ENCODE measurements at places on chromosomes 5 and 9.

DNA sequence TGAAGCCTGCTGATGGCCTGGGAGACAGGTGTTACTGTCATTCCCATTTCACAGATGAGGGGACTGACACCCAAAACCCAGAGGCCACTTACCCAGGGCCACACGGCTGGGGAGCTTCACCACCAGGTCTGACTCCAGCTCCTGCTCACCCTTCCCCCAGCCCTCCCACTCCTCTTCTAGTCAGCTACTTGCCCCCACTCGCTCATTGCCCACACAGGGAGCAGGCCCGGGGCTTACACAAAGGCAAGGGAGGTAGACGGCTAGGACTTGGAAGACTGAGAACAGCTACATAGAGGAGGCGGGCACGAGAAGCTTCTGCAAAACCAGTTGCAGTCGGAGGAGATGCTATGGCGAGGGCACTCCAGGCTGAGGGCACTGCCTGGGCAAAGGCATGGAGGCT is 21.3 kb downstream of the LMX1B start:
- no peak for DNase-seq

DNA sequence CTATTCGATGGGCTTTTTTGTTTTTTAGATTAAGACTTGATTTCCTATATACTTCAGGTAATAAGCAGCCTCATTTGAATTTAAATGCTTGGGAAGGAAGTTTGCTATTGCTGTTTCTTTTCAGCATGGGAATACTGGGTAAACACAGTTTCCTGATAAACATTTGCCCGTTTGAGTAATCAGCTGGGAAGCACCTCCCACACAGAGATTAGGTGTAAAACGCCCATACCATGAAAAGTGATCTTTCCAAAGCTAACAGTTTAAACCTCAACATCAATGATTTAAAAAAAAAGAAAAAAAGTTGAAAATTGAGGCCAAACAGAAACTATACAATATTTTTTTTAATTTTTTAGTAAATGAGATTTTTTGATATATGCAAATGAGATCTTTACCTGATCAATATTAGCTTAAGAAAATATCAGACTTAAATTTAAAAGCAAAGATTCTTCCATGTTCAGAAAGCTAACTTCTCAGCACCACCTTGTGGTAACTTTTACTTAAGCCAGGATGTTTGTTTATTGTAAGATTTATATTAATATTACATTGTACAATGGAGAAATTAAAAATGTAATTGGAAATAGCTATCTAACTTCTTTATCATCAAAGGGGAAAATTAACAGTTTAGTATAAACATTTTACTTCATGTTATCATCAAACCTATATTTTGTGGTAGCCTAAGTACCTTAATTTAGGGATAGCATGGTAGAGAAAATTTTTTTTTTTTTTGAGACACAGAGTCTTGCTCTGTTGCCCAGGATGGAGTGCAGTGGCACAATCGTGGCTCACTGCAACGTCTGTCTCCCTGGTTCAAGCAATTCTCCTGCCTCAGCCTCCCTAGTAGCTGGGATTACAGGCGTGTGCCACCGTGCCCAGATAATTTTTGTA is 39.8 kb downstream of the F2RL2 start:
- DNase-seq, result no peak

DNA sequence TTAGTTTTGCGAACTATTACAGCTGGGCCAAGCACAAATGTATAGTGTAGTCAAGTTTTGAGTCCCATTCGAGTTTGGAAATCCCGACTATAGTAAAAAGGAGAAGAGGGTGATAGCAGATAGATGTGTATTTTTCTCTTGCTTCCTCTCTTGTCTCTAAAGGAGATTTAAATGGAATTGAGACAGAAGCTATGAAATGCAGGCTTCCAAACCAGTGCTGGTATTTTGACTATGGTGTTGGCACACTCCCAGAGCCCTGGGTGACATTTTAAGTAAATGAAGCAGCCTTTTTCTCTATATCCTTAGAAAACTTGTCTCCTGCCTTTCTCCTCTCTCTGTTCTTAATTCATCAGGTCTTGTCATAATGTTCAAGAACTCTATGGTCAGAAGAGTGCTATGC is 17.7 kb upstream of the AUH start:
- DNase-seq, result no peak

- no peak for DNase-seq
Measured at GRCh38 chr9:33297432-33297831, 7.1 kb downstream of the NFX1 start.

- no peak for DNase-seq
Measured at GRCh38 chr9:130823435-130823834, 11.6 kb upstream of the ABL1 start.
